Stimulated activated CD4-positive, alpha-beta T cell treated with anti-CD3 and anti-CD28 coated beads, Interleukin-2, amount 100 ng/mL, for 48 hours (primary cell): ENCODE measurements at places on chromosomes 13 and 19.

DNA sequence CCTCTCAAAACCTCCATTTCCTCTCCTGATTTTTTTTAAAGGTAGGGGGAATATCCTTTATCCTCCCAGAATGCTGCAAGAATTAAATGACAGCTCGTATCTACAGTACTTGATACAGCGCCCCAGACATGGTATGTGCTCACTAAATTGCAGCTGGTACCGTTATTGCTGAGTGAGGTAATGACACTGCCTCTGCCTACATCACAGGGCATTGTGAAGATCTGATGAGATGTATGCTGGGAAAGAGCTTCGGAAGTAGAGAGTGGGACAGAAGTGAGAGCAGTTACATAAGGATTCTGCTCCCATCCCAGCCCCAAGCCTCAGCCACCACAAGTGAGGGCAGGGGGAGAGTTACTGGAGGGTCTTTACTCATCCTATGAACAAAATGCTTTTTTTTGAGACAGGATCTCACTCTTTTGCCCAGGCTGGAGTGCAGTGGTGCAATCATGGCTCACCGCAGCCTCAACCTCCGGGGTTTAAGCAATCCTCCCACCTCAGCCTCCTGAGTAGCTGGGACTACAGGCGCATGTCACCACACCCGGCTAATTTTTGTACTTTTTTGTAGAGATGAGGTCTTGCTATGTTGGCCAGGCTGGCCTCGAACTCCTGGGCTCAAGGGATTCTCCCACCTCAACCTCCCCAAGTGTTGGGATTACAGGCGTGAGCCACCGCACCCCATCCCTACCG lies 1.7 kb upstream of the FKRP start:
- no peak for DNase-seq

GRCh38 chr13:78215458-78216108 lies 297.0 kb upstream of the EDNRB start:
- no peak for DNase-seq

DNA sequence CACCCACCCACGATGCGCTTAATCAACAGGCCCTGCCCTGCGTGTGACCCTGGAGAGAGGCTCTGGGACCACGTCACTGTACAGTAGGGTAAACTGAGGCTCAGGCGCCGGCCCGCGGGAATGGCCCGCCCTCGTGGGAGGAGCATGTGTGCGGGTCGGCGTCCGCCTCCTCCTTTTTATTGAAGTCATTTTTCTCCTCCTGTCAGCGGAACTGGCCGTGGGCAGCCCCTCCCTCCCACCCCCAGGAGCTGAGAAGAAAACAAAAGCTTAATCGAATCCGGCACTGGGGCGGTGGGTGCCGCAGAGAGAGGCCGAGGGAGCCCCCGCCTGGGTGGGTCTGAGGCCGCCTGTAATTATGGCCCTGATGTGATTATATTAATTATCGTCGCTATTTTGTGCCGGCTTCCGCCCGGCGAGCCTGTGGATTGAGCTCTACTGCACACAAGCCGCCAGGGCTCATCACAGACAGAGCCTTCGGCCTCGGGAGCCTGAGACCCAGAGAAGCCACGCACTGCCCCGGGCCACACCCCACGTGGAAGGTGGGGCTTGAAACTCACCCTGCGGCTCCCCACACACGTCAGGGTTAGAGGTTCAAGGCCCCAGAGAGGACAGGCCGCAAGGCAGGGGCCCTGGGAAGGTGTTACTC lies 7.0 kb downstream of the C2CD4C start:
- no peak for DNase-seq

DNA sequence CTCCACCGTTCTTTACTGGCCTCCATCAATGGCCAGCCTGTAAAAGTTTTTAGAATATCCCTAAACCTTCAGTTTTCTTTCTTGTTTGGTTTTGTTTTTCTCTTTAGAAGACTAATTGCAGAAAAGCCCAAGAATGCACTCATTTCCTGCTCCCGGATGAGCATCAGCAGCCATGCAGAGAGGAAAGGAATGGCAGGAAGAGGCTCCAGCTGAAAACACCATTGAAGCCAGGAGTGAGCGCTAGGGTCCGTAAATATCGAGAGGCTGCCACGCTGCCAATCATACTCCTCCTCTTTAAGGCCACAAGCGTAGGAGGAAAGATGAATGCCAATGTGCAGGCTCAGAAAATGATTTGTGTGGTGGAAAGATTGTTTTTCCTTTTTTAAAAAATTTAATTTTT lies 57.4 kb upstream of the UBE2L5 start:
- no peak for DNase-seq

GRCh38 chr13:38685974-38686576 lies 802 bp upstream of the FREM2 start:
- no peak for DNase-seq

DNA sequence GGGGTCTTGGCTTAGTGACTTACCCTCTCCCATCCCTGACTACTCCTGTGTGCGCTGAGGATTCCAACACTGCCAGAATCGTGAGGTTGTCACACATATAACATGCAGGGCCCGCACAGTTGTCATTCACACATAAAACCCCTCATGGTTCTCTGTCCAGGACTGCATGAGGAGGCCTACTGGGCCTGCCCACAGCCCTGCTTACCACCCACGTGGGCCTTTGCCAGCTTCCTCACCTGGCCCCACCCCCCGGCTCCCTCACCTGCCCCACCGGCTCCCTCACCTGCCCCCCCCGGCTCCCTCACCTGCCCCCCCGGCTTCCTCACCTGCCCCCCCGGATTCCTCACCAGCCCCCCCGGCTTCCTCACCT lies 197.2 kb downstream of the TEX29 start:
- no peak for DNase-seq

DNA sequence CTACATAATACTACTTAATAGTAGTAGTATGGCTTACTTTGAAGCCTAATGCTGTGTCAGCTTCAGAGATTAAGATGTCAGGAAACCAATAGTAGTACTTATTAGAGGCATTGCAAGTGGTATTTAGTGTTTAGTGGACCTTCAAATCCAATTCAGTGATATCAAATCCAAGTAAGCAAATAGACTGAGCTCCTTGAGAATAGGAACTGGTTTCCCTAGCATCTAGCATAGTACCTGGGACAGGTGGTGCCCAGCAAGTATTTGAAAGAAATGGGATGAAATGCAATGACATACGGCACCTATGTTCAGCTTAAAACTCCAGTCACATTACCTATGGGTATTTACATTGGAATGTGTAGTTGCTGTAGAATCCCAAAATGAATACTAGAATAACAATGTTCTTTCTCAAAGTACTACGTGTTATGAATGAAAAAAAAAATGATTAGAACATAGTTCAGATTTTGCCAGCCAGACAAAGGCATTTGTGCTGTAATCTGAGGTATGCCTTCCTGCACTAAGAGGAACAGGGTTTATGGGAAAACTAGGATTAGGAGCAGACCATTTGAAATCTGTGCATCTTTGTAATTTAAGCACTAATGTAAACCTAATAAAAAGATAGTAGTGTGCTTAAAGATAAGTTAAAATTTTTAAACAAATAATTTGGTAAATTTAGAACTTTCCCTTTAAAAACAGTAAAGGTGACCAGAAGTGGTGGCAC lies 17.1 kb downstream of the LSM14A start:
- DNase-seq: no peak

- DNase-seq: no peak
Observed at GRCh38 chr13:30021611-30022010, 171.2 kb upstream of the UBL3 start.

DNA sequence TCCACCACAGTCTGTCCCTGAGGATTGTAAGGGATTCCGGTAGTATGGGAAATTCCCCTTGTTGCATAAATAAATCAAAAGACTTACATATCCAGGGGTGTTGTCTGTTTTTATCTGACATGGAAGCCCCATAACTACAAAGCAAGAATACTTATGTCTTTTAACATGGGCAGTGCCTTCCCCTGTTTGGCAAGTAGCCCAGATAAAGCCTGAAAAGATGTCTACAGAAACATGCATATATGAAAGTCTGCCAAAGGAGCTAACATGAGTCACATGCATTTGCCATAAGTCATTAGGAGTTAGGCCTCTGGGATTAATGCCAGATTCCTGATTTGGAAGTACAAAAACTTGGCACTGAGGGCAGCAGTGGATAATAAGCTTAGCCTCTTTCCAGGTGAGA lies 62.1 kb downstream of the ZNF737 start:
- no peak for DNase-seq

GRCh38 chr19:48466561-48467325 lies 2.4 kb upstream of the CYTH2 start:
- no peak for DNase-seq

DNA sequence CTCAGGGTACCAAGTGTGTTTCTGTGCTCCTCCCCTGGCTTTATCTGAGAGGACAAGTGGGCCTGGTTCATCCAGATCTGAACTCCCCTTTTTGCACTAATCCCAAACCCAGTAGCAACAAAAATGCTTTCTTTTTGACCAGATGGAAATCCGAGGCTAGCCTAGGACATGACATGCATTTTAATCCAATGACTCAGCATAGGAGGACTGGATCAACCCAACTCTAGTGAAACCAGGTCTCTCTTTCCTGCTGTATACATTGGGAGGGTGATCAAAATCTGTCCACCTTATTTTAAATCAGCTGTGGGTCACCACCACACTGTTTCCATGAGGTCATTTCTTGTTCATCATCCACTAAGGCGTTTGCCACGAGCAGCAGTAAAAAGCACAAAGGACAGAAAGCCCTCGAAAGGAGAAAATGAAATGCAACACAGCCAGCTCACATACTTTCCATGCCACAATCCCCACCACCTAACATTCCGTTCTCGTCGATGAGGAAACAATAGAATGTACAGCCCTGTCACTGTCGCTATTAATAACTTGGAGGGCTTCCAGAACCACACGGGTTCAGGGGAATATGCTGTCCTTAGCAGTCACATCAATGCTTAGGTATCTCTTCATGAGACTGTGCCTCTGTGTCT lies 543.0 kb downstream of the IRS2 start:
- no peak for DNase-seq

- DNase-seq: no peak
Observed at GRCh38 chr13:84672616-84673015, 790.3 kb upstream of the SLITRK1 start.

- peak; percentile 43 for DNase-seq
Observed at GRCh38 chr19:57830071-57830602, at the start of gene ZNF587B. Gene ZNF587B (plus strand): TSS chr19:57830299. CDS start chr19:57830529, 230 bp downstream.

- DNase-seq: no peak
Observed at GRCh38 chr13:50892210-50892944, 17.2 kb upstream of the RNASEH2B start.

- no peak for DNase-seq
Observed at GRCh38 chr13:110557610-110558305, 3.8 kb downstream of the RAB20 start.

DNA sequence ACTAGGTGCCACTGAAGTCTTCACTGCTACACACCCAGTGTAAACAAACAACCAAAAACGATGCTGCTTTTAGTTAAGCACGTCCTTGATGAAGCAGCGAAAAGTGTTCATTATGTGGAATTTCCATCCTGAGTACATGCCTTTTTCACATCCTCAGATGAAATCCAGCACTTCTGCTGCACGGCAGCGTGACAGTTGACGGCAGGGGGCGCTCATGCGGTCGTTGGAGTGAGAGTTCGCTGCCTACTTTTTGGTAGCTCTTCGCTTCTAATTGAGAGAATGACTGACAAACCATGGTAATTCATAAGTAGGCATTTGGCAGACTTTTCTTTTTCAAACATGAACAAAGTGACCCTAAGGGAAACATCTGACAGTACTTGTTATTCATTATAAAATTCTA lies 1124.9 kb downstream of the EFNB2 start:
- peak; percentile 32 for DNase-seq

- DNase-seq: no peak
Observed at GRCh38 chr13:32383836-32384618, 43.9 kb downstream of the N4BP2L1 start.

GRCh38 chr13:27296496-27296895 lies 25.9 kb downstream of the RASL11A start:
- DNase-seq: no peak

DNA sequence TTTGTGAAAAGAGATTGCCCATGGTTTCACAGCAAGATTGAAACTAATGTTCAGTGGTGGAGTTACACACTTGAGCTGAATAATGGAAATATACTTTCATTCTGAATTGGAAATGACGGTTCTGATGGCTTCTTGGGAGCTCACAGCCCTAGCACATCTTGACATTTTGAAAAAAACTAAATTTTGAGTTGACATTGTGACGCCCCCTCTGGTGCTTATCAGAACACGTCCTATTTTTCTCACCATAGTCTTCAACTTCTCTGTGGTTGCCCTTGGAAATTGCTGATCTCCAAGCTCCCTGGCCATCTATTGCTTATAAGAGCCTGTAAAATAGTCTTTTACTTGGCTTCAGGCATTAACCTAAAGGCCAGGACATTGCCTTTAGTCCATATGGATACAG lies 202.1 kb downstream of the OXGR1 start:
- DNase-seq: no peak

GRCh38 chr13:44884076-44884729 lies 105.1 kb downstream of the NUFIP1 start:
- DNase-seq: no peak

DNA sequence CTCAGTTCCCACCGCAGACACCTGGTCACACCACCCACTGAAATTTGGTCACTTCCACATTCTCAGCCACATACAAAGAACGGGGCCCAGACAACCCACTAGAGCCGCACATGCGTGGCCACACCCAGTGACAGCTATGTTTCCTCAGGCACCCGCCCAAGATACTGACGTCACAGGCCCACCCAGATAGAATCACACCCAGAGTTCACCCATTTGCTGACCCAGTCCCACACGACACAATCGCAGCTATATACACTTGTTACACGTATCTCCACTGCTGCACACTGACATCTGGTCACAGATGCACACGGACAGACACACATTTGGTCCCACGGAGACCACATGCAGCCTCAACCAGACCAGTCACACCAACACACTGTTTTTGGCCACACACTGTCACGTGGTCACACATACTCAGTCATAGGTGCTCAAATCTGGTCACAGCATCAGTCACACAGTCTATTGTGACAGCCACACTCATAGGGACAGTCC lies 2.9 kb downstream of the NUMBL start:
- no peak for DNase-seq

- no peak for DNase-seq
Observed at GRCh38 chr13:94315188-94315587, 164.3 kb downstream of the DCT start.

GRCh38 chr19:27764186-27764804 lies 1448.7 kb downstream of the UQCRFS1 start:
- DNase-seq: no peak

DNA sequence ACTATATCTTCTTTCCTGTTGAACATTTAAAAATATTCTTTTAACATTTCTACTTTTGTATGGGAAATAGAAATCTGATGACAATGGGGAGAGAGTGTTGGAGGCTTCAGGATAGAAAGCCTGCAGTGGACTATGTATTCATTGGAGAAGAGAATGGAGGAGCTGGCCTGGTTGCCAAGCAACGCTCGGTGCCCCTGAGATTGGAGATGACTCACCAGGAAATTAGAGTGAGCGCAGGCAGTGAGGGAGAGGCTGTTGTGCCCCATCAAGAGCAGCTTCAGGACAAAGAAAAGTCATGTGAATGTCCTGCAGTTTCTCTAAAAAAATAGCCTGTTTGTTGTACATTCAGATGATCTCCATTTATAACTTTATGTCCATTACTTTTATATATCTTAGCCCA lies 48.7 kb upstream of the ZNF835 start:
- DNase-seq: no peak
